Activated T-cell treated with anti-CD3 and anti-CD28 coated beads, Interleukin-2, amount 50 U/mL, for 48 hours (primary cell): ENCODE measurements at places on chromosomes 4 and X.

DNA sequence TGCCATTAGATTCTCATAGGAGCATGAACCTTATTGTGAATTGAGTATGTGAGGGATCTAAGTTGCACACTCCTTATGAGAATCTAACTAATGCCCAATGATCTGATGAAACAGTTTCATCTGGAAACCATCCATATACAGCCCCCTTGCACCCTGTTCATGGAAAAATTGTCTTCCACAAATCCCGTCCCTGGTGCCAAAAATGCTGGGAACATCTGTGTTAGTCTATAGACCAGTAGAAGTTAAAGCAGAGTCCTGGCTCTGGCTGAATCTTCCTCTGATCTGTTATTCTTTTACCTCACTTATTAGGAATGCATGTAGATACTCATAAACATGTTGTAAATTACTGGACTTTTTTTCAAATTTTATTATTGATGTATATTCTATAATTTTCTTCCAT is 29.2 kb downstream of the SULT1B1 start:
- no peak for DNase-seq

- DNase-seq = no peak
These were observed 174.0 kb upstream of the FMR1 start for GRCh38 chrX:147737690-147738089.

DNA sequence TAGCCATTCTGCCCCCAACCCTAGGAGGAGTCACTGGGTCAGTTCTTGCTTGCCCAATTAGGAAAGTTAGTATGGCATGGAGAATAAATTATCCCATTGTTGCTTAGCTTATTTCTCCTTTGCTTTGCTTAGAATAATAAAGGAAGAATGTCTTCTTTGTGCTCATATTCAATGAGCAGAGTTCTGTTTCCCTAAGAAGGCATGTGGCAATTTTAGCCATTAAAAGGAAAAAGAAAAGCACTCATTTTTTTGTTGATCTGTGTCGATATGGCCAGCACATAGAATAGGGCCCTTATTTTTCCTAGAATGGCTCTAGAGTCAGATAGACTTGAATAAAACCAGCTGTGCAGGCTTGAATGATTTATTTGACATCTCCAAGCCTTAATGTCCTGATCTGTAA is 166.4 kb upstream of the PPARGC1A start:
- DNase-seq = no peak

DNA sequence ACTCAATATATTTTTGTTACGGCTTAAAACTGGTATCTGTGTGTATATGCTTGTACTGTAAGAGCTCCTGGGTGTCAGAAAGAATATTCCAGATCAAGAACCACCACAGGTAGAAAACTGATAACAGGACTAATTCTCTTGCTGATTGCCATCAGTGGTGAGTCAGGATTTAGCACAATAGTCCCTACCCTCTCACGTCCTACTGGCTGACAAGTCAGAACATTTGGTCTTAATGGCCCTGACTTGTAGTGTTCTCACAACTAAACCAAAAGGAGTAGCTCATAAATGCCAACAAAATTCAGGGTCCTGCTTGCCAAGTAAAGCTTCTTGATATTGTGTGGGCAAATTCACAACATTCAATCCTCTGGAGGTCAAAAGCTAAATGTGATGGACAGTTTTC is 105.2 kb upstream of the MAB21L2 start:
- DNase-seq = no peak

GRCh38 chr4:75037252-75037651 is 104.3 kb downstream of the PARM1 start:
- DNase-seq = no peak

DNA sequence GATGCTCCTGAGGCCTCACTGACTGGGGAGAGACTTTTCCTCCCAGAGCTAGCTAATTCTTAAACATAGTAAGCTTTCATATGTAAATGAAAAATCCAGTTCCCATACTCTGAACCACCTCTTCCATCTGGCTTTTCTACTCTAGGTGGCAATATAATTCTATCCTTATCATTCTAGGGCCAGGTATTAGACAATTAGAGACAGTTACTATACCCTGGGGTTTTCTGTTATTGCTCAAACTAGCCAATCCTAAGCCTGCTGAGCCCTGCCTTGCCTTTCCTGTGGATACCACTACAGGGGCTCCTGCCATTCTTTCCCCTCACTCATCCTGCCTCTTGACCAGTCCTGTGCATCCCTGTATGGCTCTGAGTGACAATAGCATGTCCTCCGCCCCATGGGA is 552.0 kb downstream of the STIM2 start:
- DNase-seq = no peak

DNA sequence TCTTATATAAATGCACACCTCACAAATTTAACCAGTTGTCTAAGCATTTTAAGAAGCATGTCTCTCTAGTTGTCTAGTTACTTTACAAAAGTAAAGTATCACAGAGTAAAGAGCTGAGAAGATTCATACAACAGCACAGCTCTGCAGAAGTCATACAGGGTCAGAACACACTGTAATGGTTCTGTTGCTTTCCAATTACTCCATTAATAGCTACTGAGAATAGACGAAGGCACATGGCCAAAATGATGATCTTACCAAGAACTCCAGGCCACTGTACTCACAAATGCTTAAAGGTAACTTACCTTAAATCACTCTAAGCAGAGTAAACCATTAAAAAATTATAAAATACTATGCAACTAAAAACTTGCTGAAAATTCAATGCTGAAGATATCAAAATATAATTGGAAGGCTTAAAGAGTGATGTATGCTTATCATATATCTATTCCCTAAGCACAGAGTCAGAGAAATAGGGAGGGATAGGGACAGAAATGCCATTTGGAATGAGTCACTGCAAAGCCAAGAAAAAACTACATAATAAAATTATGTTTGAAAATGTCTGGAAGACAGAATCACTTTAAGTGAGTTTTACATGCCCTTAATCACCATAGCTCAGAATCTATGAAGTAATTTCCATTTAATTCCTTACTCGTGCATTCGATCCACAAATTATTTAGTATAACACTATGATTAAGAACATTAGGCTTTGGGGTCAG is 71.0 kb downstream of the DDX60L start:
- DNase-seq = no peak

GRCh38 chr4:22745234-22745633 is 52.5 kb downstream of the GBA3 start:
- no peak for DNase-seq

DNA sequence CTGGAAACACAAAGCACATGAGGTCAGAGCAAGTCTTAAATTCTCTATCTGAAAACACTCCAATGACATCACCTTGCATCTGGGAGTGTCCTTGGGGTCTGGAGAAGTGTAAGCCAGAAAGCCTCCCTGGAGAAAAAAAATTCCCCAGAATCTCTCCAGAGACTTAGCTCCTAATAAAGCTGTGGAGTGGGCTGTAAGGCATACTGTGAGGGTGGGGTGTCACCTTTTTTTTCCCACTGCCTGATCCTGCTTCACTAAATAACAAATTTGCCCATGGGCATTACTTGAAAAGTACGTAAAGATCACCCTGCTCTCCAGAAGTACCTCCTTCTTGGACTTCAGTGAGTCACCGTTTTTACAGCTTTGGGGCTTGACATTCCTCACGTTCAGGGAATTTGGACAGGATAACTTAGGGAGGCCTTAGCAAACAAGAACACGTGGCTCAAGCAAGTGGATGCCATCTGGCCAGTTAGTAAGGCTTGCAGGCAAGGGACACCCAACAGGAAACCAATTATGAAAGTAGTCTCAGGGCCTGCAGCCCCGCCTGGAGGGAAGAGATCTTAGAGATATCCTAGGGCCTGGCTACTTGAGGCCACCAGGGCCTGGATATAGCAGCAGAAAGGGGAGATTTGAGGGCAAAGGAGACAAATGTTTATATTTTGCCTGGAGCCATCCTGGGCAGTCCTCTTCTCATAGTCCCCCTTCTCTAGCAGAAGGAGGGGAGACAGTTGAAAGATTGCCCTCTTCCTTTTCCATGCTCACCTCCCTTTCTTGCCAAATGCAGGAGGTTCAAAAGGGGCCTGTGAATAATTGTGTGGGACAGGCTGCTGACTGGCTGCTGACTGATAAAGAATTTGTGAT is 60.1 kb upstream of the PLAC1 start:
- no peak for DNase-seq

DNA sequence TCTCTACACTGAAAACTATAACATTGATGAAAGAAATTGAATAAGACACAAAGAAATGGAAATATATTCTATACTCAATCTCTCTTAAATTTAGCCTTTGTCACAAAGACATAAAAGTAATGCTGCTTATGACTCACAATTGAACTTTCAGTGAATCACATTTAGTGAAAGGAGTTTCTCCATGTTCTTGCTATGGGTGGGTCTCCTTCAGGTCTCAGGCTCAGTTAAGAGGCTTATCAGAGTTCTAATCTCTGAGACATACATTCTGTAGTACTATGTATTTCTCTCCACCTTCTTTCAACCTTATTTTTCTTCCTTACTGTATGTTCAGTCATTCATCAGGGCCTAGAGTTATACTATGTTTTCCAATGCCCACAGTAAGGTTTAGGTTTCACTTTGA is 220.9 kb downstream of the DTHD1 start:
- DNase-seq = no peak

DNA sequence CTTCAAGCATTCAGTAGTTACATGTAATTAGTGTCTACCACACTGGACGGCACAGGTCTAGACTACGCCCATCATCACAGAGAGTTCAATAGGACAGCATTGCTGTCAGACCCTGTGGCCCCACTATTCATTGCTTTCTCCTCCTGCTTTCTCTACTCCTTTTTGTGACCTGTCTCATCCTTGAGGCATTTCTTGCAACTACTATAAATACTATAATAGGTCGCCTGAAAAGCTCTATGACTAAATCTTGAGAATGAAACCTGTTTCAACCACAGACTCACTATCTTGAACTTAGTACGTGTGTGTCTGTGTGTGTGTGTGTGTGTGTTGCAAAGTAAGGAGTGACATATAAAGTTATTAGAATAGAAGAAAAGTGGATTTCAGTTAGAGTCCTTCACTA is 252.9 kb upstream of the KLF3 start:
- DNase-seq = no peak

DNA sequence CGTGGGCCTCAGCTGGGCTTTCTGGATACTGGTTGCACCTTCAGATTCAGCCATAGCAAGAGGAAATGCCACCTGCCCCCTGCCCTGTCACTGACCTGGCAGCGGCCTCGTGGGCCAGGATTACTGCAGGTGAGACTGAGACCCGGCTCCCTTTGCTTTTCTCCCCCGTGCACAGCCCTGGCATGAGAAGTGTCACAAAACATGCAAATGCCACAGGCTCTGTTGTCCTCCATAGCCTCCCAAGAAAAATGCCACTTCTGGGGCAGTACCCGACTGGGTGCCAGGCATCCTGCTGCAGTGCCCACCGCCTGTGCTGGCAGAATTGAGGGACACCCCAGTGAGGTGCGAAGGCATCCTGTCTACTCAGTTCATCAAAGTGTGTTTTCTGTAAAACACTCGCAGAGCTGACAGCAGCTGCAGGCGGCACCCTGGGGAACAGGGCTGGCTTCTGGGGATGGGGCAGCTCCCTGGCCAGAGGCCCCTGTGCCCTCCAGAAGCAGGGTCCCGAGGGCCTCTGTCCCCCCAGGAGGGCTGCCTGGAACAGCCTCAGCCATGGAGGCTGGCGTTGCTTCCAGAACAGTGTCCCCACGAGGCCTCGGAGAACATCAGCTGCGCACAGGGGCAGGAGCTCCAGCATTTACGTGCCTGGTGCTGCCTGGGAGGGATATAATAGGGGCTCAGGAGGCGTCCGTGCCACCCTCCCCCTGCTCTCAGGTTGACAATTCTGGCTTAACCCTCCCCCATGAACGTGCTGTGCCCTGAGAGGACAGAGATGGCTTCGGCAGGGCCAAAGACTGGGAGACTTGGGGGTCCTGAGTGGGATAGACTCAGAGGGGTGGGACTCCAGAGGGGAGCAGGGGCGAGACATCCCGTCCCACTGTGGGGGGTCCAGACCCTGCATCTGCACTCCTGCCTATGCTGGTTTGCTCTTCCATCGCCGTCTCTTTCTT is 99.5 kb upstream of the NKX1-1 start:
- DNase-seq = no peak

DNA sequence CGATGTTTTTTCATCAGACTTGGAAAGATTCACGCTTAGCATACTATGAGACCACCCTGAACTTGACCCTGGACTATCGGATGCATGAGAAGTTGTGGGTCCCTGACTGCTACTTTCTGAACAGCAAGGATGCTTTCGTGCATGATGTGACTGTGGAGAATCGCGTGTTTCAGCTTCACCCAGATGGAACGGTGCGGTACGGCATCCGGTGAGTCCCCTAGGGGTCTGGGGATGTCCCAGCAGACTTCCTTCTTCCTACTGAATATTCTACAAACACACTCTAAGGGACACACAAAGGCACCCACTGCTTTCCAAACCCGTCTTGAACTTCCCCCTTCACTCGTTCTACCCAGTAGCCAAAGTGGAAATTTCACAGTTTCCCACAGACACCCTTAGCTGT is 9.3 kb downstream of the GABRQ start:
- no peak for DNase-seq

GRCh38 chr4:83771113-83771705 is 235.3 kb downstream of the GPAT3 start:
- no peak for DNase-seq

DNA sequence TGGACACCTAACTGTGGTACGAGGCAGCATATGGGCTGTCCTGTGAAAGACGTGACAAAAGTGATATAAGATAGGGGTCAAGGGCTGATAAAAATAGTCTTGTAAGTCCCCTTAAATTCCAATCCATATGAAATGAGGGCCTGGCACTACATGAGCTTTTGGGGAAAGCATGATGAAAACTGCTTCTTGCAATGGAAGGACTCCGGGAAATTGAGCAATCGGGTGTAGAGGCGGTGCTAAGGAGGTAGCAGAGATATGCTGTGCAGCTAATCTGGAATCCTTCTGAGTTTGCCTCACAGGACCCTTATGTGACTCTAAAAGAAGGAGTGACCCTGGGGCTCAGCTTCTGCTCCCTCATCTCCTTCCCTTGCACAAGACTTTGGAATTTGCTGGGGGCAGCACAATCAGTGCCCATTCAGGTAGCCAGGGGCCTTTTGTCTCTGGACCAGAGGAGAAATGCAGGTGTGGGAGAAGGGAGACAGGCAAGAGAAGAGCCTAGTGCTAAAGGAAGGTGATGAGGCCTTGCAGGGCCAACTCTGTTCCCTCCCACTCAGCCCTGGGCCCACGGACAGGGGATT is 12.8 kb downstream of the CLDN2 start:
- no peak for DNase-seq

GRCh38 chrX:121558886-121559285 is 511.5 kb downstream of the GLUD2 start:
- no peak for DNase-seq

GRCh38 chrX:110698696-110699095 is 96.9 kb downstream of the CHRDL1 start:
- no peak for DNase-seq

DNA sequence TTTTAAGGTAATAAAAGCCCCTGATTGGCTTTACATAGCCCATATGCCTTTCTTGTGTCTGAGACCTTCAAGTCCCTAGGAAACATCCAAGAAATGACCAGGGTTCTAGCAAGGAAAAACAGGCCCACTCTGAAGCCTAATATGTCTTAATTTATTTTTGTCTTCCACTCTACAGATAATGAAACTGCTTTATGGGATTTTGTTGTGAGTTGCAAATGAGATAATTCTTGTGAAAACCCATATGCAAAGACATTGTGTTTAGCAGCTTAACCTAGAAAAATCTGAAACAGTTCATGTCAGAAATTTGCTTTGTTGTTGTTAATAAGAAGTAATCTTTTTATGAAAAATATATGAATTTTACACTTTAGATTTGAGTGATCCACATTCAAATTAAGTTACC is 190.7 kb upstream of the BMP3 start:
- DNase-seq = no peak
